NCI-H1417 (cell line): ENCODE measurements at places on chromosomes 4 and X.

- no peak for DNase-seq
Observed at GRCh38 chr4:108160741-108161352, 7.9 kb downstream of the LEF1 start.

DNA sequence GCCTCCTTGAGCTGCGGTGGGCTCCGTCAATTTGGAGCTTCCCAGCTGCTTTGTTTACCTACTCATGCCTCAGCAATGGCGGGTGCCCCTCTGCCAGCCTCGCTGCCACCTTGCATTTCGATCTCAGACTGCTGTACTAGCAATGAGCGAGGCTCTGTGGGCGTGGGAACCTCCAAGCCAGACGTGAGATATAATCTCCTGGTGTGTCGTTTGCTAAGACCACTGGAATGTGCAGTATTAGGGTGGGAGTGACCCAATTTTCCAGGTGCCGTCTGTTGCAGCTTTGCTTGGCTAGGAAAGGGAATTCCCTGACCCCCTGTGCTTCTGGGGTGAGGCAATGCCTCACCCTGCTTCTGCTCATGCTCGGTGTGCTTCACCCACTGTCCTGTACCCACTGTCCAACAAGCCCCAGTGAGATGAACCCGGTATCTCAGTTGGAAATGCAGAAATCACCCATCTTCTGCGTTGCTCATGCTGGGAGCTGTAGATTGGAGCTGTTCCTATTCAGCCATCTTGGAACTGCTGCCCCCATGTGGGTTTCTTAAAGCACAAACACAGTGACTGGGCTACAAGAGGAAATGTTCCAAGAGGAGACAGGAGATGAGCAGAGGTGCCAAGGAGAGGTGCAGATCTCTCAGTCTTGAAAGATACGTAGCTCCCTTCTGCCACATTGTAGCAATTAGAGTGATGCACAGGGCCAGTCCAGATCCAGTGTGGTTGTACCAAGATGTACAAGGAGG lies 193.0 kb upstream of the IGFBP7 start:
- peak; percentile 11 for DNase-seq

DNA sequence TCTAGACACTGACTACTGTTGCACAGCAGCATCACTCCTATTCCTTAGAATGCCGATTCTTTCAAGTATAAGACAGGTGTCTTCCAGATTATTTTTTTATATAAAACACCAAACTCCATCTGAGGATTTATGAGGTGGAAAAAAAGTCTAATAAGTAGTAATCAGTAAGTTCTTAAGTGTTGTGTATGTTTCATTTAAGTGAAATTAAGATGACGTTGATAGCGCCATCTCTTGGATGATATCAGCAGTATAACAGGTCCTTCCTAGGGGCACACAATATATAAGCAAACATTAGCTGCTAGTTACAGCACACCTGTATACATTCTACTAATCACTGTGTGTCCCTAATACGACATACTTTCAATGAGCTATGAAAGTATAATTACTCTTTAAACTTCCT lies 99.6 kb upstream of the STS start:
- DNase-seq: no peak

DNA sequence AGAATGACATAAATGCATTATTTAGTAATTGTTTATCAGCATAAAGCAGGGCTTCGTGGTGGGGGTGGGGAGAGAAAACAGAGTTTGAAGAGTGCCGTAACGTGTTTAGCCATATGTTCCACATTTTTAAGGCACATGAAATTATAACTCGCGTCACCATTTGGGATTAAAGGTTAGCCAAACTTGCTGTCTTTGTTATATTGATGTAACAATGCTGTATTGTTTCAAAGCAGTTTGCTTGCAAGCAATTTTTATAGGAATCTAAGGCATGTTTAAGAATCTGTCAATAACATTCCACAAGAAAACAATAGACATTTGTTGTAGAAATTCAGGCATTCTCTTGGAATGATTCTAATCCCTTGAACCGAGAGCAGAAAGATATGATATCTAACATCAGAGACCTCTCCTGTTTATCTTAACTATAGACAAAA lies 78.3 kb downstream of the CLDN22 start:
- no peak for DNase-seq

GRCh38 chr4:24979554-24979953 lies 51.2 kb downstream of the LGI2 start:
- no peak for DNase-seq

GRCh38 chr4:121978172-121978516 lies 26.3 kb upstream of the TRPC3 start:
- DNase-seq: no peak

DNA sequence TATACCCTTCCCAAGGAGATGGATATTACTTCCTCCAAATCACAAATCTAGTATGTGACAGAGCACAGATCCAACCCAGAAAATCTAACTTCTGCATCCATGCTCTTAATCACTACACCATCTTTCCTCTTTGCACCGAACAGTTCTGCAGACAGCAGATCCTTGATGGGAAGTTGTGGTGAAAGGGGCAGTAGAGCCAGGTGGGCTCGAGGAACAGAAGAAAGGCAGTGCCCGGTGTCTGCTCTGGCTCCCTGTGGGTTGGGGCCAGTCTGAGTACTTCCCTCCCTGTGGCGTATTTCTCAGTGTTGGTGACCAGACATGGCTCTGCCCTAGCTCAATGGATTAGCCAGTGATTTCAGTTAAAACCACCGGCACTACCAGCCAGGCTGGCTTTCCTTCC lies 15.3 kb downstream of the HOPX start:
- DNase-seq: no peak

DNA sequence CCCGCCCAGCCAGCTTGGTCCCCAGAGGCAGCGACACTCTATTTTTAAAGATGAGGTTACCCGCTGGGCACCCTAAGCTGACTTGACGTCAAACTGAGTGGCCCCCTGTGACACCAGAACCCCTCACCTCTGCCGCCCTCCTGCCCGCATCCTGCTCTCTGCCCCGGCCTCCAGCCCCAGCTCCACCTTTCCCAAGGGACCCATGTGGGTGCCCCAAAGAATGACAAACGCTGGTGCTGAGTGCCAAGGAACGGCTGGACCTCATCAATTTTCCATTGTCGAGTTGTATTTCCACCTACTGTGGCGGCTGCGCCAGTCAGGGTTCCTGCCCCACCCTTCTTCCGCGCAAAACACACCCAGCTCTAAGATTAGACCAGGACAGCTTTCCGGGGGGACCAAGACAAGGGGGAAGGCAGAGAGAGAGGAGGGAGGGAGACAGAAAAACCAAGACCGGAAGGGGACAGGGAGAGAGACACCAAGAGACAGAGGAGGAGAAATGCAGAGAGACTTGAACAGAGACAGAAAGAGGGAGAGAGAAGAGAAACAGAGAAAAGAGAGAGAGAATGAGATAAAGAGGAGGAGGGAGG lies 2.0 kb downstream of the PRKX start:
- DNase-seq: no peak

- peak; percentile 70 for DNase-seq
Observed at GRCh38 chrX:30735839-30736238, 82.6 kb downstream of the GK start.

DNA sequence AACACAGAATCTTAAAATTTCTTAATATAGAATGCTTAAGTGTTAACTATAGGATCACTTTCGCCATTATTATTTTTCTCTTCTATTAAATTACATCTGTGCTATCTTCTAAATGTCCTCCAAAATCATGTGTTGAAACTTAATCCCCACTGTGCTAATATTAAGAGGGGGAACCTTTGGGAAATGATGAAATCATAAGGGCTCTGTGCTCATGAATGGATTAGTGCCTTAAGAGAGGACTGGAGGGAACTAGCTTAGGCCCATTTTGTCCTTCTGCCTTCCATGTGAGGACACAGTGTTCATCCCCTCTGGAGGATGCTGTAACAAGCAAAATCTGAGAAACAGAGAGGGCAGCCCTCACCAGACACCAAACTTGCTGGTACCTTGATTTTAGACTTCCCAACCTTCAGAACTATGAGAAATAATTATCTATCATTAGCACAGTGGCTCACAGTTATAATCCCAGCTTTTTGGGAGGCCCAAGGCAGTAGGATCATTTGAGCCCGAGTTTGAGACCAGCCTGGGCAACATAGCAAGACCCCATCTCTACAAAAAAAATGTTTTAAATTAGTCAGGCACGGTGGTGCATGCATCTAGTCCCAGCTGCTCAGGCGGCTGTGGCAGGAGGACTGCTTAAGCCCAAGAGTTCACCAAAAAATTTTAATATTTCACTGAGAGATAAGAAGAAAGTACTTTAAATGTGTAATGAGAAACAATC lies 26.3 kb downstream of the KLHL8 start:
- no peak for DNase-seq

GRCh38 chr4:185426960-185427688 lies 1.4 kb upstream of the UFSP2 start:
- DNase-seq: no peak

DNA sequence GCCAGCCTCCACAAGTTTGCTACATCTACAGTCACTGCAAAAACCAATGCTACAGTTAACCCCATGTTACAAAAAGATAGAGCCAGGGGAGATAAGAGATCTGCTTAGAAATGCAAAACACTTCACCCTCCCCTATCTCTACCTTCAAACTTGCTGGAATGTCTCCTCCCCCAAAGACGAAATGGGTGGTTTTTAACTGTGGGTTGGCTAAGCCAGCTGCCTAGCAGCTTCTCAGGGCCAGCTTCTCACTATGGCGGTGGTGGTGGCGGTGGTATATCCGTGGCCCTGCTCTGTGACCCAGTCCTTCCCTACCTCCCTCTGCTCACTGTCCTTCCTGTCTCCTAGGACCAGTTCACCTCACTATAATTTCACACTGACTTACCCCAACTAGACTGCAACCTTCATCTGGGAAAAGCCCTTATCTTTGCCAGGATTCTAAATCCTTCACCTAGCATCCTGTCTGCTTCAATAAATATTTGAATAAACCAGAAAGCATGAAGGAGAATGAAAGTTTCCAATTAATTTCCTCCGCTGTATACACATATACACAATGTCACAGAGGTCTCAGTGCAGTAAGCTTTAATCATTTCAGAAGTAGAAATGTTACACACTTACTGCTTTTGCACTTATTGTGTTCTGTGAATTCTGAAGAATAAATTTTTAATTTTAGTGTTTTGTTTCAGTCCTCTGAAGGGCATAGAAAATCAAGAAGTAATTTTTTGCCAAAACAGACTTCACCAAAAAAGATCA lies 46.3 kb downstream of the SH3KBP1 start:
- DNase-seq: no peak

- DNase-seq: no peak
Observed at GRCh38 chrX:20315140-20315539, 48.4 kb upstream of the RPS6KA3 start.

GRCh38 chr4:52873191-52873590 lies 11.1 kb downstream of the RASL11B start:
- no peak for DNase-seq

DNA sequence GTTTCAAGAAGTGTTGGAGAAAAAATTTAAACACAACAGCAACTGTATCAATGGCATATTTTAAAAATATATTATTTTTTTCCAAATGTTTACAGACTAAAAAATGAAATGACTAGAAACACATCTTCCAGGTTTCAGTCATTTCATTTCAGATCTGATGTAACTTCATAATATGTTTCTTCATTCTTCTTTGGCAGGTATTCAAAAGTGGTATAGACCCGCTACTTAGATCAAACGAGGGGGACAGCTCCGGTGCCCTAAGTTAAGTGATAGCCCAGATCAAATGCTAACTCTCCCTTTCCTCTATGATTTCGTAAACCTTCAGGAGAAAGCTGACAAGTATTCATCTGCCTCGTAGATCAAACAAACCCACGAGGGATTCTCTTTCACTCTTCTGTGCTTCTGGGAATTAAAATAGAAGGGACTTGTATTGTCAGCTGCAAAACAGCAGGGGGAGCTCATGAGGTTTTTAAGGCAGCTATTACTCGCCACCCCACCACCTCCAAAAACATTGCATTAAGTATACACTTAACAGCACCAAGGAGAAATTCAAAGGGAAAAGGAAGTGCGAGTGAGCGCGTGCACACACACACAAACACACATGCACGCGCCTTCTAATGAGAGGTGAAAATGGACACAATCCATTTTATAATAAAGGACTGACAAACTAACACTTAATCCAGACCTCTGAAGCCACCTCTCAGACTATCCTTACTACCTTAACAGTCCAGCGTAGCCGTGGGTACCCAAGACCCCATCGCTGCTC lies 21.4 kb downstream of the HELT start:
- DNase-seq: peak; percentile 43

DNA sequence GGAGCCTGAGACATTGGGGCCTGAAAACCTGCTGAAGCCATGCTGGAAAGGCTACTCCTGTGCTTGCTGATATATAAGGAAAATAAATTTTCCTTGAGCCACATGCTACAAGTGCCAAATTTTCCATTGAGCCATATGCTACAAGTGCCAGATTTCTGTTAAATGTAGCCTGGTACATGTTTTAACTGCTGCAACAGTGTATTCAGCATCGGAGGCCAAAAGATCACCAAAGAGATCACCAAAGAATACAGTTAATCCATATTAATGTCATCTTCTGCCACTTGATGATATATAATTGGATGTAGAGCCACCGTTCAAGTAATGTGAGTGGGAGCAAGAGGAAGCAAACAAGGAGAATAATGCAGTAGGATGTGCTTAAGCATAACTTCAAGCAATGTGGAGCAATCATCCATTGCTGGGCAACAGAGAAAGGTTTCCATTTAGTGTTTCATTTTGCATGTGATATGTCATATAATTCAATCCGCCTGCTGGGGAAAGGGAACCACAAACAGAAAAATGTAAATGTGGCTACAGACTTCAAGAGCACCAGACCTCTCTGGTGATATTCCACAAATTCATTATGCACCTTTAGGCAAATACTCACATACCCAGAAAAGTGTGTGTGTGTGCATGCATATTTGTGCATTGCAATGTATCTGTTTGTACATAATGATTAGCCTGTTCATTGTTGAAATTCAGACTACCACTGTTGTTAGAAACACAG lies 295.9 kb downstream of the KCNIP4 start:
- no peak for DNase-seq

DNA sequence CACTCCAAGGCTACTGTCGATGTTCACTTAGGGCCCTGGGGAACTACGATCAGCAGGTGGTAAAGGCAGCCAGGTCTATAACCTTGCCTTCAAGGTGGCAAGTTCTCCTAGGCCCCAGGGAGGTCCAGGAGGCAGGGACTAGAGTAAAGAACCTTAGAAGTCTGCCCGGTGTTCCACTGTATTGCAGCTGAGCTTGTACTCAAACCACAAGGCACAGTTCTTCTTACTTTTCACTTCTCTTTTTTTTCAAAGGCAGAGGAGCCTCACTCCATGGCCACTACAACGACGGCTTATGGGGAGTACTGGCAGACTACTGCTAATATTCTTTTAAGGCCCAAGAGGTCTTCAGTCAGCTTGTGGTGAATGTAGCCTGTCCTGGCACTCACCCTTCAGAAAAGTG lies 78.8 kb upstream of the GPR174 start:
- no peak for DNase-seq
